ENCODE measurements at places on chromosomes 11 and 22. TPM values are rescaled to one million over a fixed set of nuclear protein-coding genes. Genes with fewer than 3 reads are reported as not detected.

The VSIG10L2 gene
- not detected for total RNA-seq

The CCDC116 gene
- total RNA-seq, result 0.43 TPM

GRCh38 chr11:130554241-130555055, 106.0 kb downstream of the ADAMTS15 start:
- no peak for DNase-seq

GRCh38 chr11:11349106-11349825, 3.8 kb downstream of the CSNK2A3 start:
- DNase-seq, result no peak

DNA sequence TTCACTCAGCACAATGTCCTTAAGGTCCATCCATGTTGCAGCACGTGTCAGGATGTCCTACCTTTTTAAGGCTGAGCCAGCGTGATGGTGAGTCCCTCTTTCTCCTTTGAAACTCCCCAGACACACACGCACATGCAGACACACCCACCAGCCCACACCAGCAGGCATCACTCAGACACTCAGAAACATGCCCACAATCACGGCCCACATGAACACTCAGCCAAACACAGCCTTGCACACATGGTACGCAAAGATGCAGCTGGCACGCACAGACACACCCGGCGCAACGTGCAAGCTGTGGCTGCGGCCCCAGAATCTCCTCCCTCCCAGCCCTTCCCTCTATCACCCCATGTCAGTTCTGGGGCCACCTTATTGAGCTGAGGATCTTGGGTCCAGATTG, 8.0 kb downstream of the FADS3 start:
- DNase-seq, result no peak

- no peak for DNase-seq
Measured at GRCh38 chr11:124892750-124893454, 4.8 kb downstream of the ROBO4 start.
